Midbrain (tissue), 1 donor: ENCODE measurements at places on chromosomes 11 and 22.

- DNase-seq: no peak
Measured at GRCh38 chr11:104343578-104343977, 179.6 kb upstream of the PDGFD start.

DNA sequence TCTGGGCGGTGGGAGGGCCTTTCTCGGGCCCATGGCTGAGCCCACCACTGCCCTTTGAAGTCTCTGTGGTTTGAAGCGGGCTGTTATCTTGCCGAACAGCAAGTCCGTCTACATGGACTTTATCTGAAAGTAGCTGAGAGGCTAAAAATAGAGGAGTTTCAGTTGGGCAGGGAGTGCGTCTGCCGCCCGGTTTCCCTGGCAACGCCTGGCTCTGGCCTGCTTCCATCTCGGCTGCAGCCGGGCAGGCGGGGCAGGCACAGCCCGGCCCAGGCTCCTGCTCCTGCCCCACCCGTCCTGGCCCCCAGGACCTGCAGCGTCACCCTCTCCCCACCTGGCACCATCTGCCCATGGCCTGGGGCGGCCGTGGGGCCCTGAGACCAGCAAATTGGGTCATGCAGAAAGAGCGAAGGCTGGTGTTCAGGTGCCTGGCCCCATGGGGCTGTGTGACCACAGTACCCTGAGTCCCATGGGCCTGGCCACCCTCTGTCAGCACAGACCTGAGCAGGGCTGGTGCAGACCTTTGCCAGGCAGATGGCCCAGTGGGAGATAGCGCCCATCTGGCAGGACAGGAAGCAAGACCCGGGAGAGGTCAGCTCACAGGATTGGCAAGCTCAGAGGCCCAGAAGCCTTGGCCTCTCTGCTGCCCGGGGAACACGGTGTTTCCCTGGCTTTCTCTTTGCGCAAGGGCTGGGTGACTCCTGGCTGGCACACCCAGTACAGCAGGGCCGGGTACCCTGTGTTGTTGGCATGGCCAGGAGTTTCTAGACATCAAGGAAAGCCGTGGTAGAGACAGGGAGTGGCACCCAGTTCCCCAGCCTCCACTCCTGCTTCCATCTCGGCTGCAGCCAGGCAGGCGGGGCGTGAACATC, 79.1 kb upstream of the KCNQ1OT1 start:
- peak; percentile 86 for DNase-seq

GRCh38 chr11:100105982-100106358, 581.1 kb upstream of the ARHGAP42 start:
- no peak for DNase-seq

DNA sequence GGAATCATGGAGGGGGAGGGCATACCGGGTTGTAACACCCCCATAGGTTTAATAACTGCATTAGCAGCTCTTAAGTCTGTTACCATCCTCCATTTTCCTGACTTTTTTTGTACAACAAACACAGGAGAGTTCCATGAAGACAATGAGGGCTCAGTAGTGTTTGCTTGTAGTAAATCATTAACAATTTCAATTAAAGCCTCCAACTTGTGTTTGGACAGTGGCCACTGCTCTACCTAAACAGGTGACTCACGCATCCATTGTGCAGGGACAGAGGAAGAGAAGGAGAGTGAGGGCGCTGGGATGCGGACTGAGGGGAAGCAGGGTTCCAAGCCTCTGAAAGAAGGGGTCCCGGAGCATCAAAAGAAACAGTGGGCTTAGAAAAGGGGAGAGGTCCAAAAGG, 21.3 kb upstream of the MTNR1B start:
- no peak for DNase-seq

- DNase-seq: no peak
Measured at GRCh38 chr11:65428578-65429067, 6.0 kb downstream of the NEAT1 start.
